Stimulated activated CD4-positive, alpha-beta T cell treated with anti-CD3 and anti-CD28 coated beads, Interleukin-4, amount 100 ng/mL, for 24 hours (primary cell): ENCODE measurements at places on chromosomes 13 and 19.

GRCh38 chr19:45079063-45079910 lies at the start of gene GEMIN7:
Gene GEMIN7, plus strand, starts transcription at chr19:45079260. Its CDS starts 10,855 bp downstream, at chr19:45090115.
- peak; percentile 84 for DNase-seq

DNA sequence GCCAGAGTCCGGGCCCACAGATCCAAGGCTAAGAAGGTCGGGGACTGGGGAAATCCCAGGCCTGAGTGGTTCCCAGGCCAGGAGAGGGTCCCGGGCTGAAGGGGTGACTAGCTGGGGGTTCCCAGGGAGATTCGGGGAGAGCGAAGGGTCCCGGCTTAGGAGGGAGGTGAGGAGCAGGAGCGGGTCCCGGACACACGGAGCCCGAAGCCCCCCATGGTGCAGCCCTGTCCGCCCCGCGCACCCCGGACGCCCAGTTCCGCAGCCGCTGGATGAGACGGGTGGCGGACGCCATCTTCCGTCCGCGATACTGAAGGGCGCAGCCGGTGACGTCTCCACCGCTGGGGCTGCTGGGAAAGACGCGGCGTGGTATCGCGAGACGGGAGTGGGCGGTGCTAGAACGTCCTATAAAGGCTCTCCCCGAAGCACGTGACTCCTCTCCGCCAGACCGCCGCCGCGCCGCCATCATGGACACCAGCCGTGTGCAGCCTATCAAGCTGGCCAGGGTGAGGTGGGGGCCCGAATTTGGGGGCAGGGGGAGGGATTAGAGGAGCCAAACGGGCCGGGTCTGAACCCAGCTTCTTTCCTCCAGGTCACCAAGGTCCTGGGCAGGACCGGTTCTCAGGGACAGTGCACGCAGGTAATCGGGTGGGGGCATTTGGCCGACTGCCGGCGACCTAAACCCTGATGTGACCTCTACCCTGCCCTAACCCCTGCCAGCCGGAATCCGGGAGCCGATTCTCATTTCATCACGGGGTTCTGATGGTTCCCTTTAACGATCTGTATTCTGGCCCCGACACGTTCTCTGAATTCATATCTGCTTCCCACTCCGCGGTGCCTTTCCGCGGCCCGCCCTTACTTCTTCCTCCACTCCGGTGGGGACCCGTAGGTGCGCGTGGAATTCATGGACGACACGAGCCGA lies at the start of the genes NDUFA7 and RPS28:
NDUFA7 (minus strand) TSS at position 309 of the 919 bp plus-strand sequence; CDS start at position 292, 17 bp downstream.
RPS28 (plus strand) TSS at position 430 of the 919 bp plus-strand sequence; CDS start at position 465, 35 bp downstream.
- peak; percentile 98 for DNase-seq

DNA sequence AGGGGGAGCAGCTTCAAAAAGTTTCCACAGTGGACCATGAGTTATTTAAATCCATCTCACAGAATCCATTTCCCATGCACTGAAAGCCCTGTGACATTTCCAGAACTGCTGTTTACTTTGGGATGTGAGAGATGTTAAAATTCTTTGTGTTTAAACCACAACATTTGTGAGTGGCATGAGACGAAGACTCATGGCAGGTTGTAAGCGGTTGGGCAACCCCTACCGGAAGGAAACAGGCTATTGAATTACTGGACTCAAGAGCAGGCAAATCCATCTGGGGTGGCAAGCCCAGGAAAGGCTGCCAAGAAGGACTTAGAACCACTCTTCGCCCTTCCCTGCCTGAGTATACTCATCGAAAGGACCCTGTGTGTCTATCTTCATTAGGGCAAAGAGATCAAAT lies 22.3 kb upstream of the CLDN10 start:
- no peak for DNase-seq

- DNase-seq, result no peak
These were observed 14.1 kb downstream of the UBAC2 start for GRCh38 chr13:99214731-99215130.

DNA sequence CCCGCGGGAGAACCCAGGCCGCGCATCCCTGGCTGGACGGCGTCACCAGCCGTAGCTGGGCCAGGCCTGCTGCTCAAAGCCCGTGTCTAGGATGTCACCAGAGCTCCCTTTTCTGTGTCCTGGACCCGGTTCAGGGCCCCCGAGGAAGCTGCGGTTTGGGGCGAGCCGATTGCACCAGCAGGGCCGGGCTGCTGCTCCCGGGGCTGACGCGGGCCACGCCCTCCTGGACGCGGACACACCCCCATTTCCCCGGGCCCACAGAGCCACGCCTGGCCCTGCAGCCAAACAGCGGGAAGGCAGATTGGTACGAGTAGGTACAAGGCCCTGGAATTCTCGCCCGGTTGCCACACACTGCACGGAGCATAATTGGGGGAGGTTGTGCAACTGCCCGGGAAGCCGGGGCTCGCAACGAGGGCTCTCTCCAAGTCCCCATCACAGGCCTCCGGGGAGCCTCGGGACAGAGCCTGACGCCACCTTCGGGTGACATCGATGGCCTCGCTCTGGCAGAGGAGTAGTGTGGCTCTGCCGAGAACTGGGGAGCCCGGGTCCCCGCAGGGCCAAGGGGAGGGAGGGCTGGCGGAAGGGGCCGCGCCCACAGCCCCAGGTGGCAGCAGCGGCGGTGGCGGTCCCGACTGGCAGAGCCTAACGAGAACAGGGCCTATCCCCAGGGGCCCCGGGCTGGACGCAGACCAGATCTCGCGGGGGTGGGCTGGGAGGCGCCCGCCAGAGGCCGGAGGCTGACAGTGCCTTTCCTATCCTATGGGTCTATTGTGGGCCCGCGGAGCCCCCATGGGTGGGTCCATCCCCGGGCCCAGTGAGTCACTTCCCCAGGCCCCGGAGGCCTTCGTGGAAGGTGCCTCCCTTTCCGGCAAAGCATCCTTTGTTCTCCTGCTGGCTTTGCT lies 23.5 kb downstream of the KCTD15 start:
- DNase-seq, result peak; percentile 62

GRCh38 chr13:112238436-112238995 lies 137.6 kb upstream of the SPACA7 start:
- DNase-seq, result no peak

DNA sequence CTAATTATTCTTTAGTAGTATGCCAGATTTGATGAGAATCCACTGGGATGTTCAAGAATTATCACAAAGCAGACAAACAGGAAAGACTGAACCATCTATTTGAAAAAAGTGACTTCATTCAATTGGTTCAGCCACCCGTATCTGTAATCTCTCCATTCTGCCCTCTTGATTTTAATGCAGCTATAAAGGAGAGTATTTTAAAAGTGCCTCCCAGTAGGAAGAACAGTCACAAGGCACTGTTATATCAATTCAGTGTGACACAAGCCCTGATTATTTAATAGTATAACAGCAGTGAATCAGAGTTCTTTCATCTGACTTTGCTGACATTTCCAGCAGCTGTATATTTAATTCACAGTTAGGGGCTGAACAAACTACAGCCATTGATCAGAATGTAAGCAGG lies 77.3 kb upstream of the SLAIN1 start:
- DNase-seq, result no peak
